HS-5 (cell line): ENCODE measurements at places on chromosomes 4 and X.

- DNase-seq: no peak
Observed at GRCh38 chr4:185534866-185535611, at the start of gene PDLIM3. TSS of gene PDLIM3 (minus strand) at chr4:185535507. CDS start at chr4:185535434, 73 bp downstream.

- no peak for DNase-seq
Observed at GRCh38 chr4:142164767-142165500, 528.6 kb downstream of the IL15 start.

DNA sequence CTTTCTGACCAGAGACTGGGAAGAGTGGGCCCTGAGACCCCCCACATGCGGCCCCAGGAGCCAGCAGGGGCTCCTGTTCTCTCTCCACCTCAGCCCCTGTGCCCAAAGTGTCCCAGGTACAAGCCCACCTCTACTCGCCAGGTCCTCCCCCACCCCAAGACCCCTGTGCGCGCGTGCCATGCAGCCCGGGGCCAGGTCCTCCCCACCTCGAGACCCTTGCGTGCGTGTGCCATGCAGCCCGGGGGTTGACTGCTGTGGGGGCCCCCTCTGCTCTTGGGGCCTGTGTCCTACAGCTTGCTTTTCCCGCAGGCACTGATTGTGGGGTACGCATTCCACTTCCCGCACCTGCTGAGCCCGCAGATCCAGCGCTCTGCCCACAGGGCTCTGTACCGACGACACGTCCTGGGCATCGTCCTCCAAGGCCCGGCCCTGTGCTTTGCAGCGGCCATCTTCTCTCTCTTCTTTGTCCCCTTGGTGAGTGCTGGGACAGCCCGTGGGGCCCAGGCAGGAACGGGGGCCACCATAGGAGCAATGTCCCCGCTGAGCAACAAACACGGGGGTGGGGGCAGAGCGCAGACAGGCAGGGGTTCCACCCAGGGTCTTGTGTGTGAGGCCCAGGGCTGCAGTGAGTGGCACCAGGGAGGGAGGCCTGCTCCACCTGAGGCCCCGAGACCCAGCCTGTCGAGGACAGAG is 20.3 kb downstream of the DGKQ start:
- DNase-seq: no peak

GRCh38 chr4:88818631-88819470 is 121.2 kb upstream of the NAP1L5 start:
- DNase-seq: no peak

- no peak for DNase-seq
Observed at GRCh38 chr4:41213625-41214135, 662 bp downstream of the APBB2 start.

DNA sequence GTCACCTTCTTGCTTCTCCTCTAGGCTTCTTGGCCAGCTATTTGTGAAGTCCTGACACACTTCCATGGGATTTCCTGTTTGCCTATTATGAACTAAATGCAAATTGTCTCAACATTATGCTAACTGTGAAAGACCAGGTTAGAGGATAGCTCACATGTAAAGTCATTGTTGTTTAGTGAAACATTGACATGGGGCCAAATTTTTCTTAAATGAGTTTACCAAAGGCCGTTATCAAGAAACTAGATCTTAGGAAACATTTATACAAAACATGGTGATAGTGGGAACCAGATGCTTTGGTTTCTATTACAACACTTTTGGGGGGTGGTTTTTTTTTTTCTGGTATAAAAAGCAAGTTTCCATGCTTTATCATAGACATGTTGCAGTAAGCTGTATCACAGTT is 466.8 kb upstream of the FAM241A start:
- DNase-seq: peak; percentile 94

DNA sequence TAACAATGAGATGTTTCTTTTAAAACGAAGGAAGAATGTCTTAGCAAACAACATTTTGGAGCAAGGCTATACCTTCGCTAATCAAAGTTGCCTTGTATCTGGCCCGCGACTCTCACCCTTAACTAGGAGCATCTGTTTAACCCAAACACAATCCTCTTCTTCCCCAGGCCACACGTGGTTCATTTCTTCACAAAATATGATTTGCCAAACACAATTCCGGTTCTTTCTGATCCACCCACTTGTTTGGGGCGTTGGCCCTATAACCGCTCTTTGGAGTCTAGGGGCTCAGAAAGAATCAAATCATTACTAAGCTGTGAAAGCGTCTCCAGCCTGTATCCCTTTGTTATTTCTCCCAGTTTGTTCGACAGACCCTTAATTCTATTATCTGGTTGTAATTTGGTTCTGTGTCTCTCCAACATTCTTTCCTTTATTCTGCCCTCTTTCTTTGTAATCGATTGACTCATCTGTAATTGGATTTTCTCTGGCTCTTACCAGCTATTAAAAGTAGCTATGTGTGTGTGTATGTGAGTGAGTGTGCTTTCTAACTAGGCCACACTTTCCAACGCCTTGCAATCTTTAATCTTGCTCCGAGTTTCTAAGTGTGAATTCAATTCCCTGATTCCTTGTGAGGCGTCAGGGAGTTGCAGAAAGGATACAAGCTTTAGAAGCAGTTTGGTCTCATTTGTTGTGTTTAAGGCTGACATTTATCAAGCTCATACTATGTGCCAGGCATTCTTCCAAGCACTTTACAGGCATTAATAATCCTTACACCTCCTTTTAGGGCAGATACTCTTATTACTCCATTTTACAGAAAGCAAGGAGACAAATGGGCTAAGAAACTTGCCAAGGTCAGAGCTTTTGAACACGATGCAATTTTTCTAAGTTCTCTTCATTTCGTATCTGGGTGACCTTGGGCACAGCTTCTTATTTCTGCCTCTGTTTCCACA is 138.6 kb upstream of the CPEB2 start:
- no peak for DNase-seq

DNA sequence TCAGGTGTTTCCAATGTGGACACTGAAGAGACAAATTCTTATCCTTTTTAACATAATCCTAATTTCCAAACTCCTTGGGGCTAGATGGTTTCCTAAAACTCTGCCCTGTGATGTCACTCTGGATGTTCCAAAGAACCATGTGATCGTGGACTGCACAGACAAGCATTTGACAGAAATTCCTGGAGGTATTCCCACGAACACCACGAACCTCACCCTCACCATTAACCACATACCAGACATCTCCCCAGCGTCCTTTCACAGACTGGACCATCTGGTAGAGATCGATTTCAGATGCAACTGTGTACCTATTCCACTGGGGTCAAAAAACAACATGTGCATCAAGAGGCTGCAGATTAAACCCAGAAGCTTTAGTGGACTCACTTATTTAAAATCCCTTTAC is 18.6 kb downstream of the TLR7 start:
- DNase-seq: no peak

DNA sequence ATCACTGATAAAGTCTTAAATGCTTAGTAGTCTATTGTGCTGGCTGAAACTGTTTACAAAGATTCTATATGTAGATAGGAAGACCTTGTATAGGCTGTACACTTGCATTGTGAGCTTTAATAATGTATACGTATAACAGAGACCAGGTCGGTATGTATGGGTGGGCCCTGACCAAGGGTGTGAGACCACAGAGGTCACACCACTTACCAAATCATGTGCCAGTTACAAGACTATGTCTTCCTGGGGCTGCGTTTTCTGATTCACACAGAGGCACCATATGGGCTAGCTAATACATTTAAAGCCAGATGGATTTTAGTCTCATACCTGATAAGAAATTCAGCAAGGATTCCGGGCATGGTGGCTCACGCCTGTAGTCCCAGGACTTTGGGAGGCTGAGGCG is 8.8 kb downstream of the DIAPH2 start:
- DNase-seq: no peak

DNA sequence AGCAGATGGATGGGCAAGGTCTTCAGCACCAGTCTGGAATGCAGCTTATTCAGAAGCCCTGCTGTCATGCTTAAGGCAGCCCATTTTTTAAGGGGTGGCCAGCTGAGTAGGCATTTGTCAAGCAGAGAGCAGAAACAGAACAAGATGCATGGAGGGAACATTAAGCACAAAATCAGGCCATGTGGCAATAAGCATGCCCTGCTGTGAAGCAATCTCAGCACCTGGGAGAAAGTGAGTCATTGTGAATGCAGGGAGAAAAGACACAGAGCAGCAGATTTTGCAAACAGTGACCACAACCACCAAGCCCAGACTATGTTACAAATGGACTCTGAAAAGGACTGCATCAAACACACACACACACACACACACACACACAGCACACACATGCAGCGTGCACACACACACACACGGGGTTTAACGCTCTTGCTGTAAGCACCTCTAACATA is 94.1 kb upstream of the GALNT7 start:
- DNase-seq: peak; percentile 88
